ENCODE measurements at places on chromosomes 6 and 20.
A peak's percentile ranks its signal among the peaks of the same experiment; 100 is the strongest.

DNA sequence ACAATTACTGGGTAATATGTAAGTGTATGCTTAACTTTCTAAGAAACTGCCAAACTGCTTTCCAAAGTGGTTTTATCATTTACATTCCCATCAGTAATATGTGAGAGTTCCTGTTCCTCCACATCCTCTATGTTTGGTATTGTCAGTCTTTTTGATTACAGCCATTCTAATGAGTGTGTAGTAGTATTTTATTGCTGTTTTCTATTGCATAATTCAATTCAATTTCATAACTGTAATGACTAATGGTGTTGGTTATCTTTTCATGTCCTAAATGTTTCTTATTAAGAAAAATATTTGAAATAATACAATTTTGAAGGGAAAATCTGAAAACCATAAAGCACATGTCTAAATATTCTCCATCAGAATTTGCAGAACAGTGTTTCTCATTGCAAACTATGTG, 119.3 kb downstream of the MAP3K7 start:
- ATAC-seq = no peak

DNA sequence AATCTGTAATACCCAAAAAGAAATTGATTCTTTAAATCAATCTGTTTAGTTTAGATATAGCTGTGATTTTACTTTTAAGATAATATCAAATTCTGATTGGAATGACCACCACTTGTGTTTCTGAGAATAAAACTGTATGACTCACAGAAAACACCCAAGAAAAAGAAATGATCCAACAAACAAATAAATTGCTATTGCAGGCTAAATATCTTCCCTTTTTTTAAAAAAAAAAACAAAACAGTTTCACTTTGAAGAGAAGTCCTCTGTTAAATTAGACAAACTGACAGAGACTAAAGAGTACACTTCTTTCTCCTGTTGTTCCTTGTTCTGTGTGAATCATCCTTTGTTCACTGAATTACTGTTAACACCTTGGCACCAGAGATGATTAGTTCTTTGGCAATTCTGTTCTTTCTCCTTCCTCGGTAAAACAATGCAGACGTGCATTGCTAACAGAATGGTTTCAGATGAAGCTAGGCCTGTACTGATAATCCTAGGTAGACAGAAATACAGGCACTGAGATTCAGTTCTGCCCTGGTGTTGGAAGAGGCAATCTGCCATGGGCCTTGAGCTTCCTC, 895.2 kb upstream of the CITED2 start:
- ATAC-seq = no peak

- ATAC-seq = no peak
Observed at GRCh38 chr20:37781626-37782025, 87.8 kb downstream of the CTNNBL1 start.

GRCh38 chr6:1233924-1234323, 78.0 kb upstream of the FOXQ1 start:
- no peak for ATAC-seq

- ATAC-seq = no peak
Observed at GRCh38 chr6:80605165-80605989, 498.9 kb downstream of the BCKDHB start.

GRCh38 chr6:13302751-13303667, 25.3 kb downstream of the TBC1D7 start:
- peak; percentile 88 for ATAC-seq

- ATAC-seq = no peak
Observed at GRCh38 chr20:37365760-37366638, 20.1 kb downstream of the SRC start.

DNA sequence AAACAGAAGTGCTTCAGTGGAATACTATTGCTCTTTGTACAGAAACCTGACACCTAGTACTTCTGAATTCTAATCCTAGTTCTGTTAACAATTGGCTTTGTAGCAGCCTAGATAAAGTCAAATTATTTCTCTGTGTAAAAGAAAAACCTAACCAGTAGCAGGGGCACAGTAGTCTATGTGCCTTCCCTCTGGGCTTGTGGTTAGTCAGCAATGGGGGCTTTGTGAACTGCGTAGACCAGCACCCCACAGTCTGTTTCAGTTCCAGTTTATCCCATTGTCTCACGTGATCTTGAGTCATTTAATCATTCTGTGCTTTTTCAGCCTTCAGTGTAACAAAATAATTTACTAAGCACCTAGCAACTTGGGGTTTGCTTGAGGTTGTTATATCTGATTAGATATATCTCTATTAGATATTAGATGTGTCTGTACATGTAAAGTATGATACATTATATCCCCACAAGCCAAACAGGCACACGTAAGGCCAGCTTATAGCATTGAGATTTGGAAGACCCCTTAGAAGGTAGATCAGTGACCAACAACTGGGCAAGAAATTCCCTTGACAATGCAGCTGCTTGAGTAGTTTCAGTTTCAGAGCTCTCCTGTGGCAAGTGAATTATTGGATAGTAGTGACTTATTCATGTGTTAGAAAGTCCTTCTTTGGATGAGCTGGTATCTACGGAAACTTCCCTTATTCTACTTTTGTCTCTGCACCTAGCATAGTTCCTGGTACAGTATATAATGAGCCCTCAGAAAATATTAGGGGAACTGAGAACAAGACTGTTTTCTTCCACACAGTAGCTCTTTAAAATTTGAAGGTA, 27.9 kb upstream of the CCR6 start:
- no peak for ATAC-seq

GRCh38 chr20:25062841-25063240, 4.9 kb upstream of the ACSS1 start:
- ATAC-seq = no peak

- peak; percentile 77 for ATAC-seq
Observed at GRCh38 chr6:12957321-12958051, 240.9 kb downstream of the PHACTR1 start.

DNA sequence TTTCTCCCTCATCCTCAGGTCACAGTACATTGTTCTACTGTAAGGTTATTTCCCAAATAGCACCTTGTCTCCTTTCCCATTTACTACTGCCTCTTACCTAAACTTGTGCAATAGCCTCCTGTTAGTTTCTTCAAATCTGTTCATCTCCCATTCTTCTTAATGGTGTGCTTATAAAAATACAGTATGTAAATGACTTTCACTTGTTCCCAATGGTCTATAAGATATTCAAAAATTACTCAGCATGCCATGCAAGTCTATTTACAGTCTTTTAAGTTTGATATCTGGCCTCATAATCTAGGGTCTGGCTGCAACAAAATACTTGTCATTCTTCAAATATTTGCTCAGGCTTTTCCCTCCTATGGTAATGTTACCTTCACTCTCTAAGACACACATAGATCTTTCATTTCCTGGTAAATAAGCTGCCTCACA, 31.5 kb upstream of the RHAG start:
- ATAC-seq = no peak

DNA sequence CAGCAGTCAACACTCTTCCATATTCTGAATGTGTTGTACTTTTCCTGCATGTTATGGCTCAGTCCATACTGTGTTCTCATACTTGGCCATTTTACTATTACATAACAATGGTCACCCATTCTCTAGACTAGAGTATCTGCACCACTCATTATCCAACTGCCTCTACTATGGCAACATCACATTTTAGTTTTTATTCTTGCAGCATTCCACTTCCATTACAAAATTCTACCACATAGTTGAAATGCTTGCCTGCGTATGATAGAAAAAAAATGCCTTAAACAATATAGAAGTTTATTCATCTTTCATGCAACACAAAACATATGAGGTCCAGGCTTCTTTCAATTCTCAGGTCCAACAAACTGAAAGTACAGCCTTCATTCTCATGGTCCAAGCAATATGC, 128.0 kb downstream of the TENT5A start:
- ATAC-seq = no peak

- ATAC-seq = no peak
Observed at GRCh38 chr20:13424174-13424833, 203.2 kb downstream of the ISM1 start.

DNA sequence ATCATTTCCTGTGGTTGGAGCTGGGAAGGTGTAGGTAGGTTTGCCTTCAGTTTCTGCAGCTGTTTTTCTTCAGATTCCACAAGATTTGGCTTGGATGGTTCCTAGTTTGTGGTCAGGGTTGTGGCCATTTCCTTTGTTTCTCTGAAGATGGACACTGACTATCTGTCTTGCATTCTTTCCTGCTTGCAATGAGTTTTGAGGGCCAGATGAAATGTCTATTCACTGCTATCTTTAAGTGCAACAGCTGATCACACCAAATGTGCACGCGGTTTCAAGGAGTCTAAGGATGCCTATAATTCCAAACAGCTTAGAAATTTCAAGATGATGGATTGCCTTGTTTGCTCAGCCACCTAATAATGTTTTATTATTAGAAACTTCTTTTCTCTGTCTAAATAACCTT, 28.4 kb downstream of the IL20RA start:
- no peak for ATAC-seq
